ENCODE measurements at places on chromosomes 3 and 15.

DNA sequence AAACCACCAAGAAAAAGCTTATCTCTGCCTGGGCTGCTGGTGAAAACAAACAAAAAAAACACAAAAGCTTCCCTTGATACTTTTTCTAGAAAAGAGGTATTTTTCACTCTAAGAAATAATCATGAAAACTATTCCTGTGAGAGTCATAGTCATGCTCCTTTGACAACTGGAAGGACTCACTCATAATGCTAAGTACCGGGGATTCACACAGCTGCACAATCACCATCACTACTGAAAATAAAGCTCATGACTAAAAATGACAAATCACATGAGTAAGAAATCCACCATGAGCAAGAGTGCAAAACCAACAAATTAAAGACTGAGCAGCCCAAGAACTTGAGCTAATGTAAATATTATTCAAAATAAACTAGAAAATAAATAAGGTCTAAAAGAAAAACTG is 10.6 kb upstream of the POU1F1 start:
- no peak for DNase-seq

- no peak for DNase-seq
These were observed 94.8 kb downstream of the ATP8B4 start for GRCh38 chr15:50024281-50024680.

- DNase-seq, result no peak
These were observed 15.0 kb downstream of the SNAP23 start for GRCh38 chr15:42510258-42511006.

- DNase-seq, result no peak
These were observed 8.5 kb downstream of the PDIA5 start for GRCh38 chr3:123075359-123075758.

GRCh38 chr15:33124279-33124678 is 70.2 kb downstream of the FMN1 start:
- DNase-seq, result no peak

DNA sequence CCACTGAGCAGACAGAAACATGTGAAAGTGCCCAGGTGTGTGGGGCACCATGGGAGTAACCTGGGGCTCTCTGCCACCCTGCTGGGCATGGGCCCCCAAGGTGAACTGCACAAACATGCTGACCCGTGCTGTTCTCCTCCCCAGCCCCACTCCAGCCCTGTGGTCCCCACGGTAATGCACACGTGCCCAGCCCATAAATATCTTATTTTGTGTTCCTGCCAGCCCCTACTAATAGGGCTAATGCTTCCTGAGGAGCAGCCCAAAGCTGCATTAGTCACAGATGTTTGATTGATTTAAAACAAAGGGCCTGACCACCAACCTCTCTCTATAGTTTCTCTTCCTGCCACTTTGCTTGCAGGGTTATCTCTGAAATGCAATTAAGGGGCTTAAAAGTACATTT is 95.4 kb downstream of the ABHD5 start:
- DNase-seq, result no peak

DNA sequence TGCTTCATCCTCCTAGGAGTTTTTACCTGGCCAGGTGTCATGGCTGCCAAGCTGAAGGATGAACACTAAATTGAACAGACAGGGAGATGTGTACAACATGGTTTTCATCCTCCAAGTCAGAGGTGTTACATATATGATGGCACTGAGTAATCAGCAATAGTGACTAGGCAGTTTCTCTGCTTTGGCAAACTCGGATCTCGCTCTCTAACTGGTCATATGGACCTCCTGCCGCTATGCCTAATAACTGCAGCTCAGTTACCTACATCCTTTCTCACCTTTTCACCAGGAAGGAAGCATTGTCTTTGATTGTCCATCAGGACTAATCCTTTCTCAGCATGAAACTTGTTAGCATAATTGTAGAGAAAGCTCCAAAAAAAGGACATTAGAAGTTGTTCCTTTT is 175.9 kb upstream of the PLSCR5 start:
- DNase-seq, result no peak

DNA sequence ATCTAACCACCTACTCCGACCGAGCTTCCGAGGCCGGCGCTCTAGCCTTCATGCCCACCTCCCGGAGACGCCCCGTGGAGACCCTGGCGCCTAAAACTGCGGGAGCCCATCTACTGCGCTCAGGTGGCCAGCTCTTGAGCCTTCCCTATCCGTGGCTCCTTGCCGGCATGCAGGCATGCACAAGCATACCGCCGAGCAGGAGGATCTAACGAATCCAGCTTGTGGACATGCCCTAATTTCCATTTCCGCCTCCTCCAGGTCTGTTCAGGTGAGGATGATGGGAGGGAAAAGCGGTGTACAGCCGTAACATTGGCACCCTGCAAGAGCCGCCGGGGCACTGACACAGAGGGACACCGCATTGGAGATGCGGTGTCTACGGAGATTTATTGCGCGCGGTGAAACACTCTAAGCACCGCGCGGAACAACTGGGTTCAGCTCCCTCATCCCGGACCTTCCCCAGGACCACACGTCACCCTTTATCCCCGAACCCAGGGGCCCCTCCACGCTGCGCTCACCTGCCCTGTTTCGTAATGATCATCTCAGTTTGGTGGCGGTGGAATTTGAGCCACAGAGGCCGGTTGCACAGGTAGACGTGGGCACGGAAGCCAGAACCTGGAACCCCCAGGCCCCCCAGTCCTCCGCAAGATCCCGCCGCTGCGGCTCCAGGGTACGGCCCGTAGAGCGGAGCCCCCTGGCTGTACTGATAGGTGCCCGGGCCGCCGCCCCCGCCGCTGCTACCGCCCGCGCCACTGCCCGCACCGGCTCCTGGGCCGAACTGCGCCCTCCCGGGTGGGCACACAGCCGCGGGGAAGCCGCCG is 1.0 kb downstream of the EOMES start:
- DNase-seq, result no peak

GRCh38 chr15:97683831-97684230 is 276.7 kb upstream of the ARRDC4 start:
- DNase-seq, result no peak

DNA sequence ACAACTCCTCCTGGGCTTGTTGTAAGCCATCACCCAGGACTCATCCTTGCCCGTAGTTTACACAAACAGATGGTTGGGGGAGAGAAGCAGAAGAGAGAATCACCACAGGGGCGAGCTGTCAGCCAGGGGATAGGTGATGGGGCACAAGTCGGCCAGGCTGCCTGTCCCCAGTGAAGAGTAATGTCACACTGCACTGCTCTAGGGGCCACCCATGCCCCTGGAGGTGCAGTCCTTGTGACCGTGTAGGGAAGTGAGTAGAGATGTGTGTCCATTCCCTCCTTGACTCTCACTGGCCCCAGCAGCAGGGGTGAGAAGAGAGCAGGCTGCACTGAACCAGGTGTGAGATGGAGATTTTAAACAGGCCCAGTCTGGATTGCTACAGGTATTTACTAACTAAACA is 17.1 kb upstream of the PRSS50 start:
- no peak for DNase-seq

DNA sequence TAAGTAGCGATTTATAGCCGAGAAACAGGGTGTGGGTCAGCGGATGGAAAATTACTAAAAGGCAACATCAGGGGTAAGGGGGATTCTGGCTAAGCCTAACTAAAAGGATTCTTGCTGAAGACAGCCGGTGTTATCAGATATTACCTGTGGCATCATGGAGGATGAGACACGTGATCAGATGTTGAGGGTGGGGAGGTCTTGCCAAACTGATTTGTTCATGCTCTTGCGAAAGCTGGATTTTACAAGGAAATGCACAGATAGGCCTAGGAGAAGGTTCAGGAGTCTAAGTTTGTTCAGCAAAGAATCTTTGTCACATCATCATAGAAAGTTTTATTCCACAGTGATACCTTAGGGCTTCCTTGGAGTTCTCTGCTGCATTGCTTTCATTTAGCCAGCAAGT is 396.8 kb upstream of the TBL1XR1 start:
- no peak for DNase-seq

DNA sequence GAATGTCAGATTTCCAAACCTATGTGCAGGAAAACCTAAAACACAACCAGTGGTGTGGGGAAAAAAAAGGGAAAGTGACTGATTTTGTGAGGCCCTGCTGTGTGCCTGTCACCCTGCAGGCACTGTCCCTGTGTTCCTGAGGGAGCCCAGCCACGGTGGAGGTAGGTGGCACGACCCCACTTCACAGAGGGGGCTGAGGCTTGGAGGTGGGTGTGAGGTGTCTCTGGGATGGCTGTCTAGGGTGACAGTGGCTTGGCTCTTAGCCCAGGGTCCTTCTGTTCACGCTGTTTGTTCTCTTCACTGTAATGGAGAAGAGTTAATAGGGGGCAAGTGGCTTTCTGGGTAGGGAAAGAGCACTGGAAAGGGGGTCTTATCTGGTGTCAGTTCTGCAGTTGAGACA is 22.6 kb downstream of the RASGRF1 start:
- DNase-seq, result no peak

- no peak for DNase-seq
These were observed 18.1 kb downstream of the HEMK1 start for GRCh38 chr3:50587373-50587772.

DNA sequence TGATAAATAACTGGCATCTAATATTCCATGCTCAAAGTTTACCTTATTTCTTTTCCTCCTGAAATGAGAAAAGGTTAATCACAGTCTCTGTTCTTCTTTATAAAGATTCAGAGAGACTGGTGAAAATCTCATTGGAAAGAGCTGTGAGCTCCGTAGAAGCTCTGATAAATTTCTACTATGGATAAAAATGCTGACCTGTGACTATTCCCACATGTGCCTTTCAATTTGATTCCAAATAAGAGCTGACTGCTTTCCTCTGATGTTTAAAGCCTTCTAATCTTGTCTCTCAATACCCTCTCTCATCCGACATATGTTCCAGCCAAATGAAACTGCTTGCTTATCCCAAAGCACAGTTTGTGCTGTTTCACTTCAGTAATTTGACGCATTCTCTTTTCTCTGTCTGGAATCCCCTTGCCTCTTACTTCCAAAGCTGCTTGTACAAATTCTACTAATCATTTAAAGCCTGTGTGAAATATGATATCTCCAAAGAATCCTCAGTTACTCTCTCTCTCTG is 130.1 kb downstream of the RTP4 start:
- DNase-seq, result no peak

- DNase-seq, result no peak
These were observed 3.1 kb downstream of the NMNAT3 start for GRCh38 chr3:139674571-139675260.

DNA sequence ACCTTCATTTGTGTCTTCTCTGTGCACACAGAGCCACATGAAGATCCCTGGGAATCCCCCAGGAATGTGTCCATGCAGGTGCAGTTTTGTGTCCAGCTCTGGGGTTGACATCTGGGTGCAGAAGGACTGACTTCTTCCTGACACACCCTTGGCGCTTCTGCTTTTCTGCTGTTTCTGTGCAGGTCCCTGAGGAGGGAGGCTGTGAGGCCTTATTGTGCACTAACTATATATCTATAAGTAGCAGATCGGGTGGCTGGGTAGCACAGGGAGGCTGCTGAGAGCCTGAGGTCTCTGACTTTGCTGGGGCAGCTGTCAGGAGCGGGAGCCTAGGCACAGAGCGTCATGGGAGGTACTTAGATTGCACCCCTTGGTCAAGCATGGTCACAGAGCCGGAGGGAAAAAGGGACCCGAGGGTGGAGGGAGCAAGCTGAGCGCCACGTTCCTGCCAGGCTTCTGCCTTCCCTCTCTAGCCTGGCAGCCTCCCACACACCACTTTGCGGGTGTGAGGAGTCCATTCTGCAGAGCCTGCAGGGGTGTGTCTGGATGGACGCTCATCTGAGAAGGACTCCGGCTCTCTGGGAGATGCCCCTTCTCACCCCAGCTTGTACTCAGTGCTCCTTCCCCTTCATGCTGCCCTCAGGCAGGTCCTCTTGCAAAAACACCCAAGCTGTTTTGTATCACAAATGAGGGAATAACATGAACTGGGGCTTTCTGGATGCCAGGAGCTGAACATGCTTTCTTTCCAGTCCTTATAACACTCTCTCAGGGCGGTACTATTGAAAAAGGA is 23.9 kb downstream of the CCDC33 start:
- DNase-seq, result no peak

- DNase-seq, result no peak
These were observed 16.2 kb upstream of the RPS17 start for GRCh38 chr15:82556315-82557035.

DNA sequence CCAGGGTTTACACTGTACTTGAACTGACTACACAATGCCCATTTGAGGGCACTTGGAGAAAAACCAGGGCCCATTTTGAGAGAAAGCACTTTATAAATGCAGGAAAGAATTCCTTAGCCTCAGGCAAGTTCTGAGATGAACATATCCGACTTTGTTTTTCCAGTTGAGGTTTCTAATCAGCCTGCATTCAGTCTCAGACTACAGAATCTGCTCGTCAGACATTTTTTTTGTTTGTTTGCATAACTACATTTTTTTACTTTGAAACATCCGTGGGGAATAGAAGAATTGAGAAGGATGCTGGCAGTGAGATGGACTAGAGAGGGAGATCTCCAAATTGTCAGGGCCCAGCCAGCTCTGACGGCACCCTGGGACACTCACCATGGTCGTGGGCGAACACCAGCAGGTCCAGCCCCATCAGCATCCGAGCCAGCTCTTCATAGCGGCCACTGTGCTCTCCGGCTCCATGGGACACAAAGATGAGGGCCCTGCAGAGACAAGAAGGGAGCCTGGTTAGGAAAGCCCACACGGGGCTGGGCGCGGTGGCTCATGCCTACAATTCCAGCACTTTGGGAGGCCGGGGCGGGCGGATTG is 40.8 kb downstream of the MGLL start:
- DNase-seq, result no peak

DNA sequence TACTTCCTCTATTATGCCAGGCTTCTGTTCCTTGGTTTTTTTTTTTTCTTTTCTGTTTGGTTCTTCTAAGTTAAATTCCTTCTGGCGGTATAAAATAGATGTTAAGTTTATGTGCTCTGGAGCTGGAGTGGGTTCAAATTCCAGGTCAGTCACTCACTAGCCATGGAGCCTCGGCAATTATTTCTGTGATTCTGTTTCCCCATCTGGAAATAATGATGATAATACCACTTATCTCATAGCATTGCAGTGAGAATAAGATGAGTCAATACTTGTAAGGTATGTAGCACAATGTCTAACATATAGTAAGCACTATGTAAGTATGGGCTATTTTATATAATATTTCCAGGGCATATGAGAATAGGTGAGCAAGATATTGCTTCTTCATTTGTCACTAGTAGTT is 33.2 kb upstream of the ZDHHC23 start:
- DNase-seq, result no peak

GRCh38 chr3:44584646-44585501 is at the start of gene ZNF660:
Gene ZNF660, plus strand, starts transcription at chr3:44584964. Its CDS starts 9,230 bp downstream, at chr3:44594194.
- no peak for DNase-seq

DNA sequence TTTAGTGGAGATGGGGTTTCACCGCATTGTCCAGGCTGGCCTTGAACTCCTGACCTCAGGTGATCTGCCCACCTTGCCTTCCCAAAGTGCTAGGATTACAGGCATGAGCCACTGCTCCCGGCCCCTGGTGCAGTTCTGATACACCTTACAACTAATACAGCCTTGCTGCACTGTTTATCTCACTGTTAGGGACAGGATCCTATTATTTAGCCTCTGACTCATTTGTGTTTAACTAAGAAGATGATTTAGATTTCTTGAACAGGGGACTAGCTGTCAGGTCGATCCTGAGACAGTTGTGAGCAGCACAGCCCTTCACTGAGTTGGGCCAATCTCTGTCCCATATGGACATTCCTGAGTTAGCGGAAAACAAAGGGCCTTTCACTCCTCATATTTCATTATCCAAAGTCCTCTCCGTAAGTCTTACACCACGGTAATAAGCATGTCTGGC is 19.2 kb downstream of the GYG1 start:
- DNase-seq, result no peak

- no peak for DNase-seq
These were observed 231.3 kb downstream of the LPP start for GRCh38 chr3:188385295-188385694.

- peak; percentile 38 for DNase-seq
These were observed 702 bp downstream of the ARHGEF3 start for GRCh38 chr3:56800832-56801661.
